BJ (cell line): ENCODE measurements at places on chromosomes 11 and 22. TPM values are rescaled to one million over a fixed set of nuclear protein-coding genes. Genes with fewer than 3 reads are reported as not detected.

Gene FOLH1
- polyA plus RNA-seq, result not detected in 2 replicates

Gene OR51G1
- not detected in 2 replicates for polyA plus RNA-seq

Gene IL17REL
- polyA plus RNA-seq, result not detected in 2 replicates

GRCh38 chr11:1908618-1909017, 10.9 kb upstream of the TNNT3 start:
- no peak for DNase-seq

DNA sequence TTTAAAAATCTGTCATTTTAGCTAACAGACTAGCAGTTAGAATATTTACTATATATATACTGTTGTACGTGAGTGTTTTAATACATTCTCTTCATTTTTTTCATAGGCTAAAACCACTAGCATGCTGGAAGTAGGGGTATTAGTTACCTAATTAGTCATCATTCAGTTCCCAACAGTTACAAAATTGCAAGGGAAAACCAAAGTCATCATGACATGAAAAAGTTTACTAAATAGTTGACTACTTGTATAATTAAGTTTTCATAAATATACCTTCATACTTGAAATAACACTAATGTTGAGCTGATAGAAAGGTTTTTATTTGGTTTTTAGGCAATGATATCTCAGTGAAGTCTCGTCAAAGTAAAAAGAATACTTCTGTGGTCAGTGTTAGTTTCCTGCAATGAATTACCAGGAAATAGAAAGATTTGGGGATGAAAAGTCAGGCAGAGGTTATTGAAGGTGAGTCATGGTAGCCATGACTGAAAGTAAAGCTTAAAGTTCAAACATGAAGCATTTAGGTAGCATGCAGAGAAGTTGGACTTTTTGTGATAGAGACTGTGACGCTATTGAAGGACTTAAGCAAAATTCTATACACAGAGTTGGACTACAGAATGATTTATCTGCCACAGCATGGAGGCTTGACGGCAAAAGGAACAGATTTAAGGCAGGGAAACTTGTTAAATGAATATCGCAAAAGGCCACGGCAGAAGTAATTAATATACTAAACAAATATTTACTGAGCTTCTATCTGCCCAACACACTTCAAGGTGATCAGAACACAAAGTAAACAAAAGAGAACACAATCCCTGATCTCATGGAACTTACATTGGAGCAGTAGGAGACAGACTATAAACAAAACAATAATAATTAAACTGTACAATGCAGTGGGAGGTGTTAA, 828.1 kb upstream of the FAT3 start:
- DNase-seq, result no peak

- DNase-seq, result no peak
Observed at GRCh38 chr11:63804259-63804658, 9.0 kb upstream of the SPINDOC start.

DNA sequence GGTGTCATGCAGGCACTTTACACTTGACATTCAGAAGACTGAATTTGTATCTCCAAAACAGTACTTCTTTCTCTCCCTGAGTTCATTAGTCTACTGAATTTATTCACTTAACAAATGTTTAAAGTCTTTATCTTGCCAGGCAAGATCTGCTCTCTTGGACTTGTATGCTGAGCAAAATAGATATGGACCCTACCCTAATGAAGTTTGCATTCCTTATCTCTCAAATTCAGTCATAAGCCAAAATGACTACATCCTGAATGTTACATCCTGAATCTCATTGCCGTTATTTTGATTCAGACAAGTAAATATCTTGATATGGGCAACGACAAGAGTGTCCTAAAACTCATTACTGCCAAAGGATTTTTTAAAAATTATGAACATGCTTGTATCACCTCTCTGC, 29.7 kb downstream of the FAR1 start:
- no peak for DNase-seq

- no peak for DNase-seq
Observed at GRCh38 chr11:67365736-67366444, 7.5 kb downstream of the CLCF1 start.

DNA sequence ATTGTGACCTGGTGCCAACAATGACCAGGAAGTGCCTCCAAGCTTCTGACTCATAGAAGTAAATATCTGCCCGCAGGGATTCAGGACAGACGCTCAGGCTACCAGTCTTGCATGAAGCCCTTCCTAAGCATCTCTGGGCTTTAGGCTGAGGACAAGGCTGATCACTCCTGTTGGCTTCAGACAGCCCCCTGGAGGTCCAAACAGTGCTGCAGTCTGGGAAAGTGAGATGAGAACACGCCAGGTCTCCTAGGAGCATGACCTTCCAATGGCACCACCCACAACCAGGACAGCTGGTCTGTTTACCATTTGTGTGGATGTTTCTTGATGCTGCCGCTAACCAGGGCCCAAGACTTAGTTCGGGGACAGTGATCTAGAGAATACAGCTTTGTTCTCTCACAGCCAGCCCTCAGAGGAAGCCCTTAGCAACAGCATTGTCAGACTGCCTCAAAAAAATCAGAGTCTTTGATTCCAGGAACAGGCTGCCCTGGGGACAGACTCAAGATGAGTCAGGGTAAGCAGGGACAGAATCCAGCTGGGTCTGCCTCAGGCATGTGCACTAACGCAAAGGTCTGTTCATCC, 111.2 kb downstream of the ZNF280B start:
- no peak for DNase-seq

- DNase-seq, result peak; percentile 41
Observed at GRCh38 chr22:38240734-38241252, 32.0 kb downstream of the TMEM184B start.

DNA sequence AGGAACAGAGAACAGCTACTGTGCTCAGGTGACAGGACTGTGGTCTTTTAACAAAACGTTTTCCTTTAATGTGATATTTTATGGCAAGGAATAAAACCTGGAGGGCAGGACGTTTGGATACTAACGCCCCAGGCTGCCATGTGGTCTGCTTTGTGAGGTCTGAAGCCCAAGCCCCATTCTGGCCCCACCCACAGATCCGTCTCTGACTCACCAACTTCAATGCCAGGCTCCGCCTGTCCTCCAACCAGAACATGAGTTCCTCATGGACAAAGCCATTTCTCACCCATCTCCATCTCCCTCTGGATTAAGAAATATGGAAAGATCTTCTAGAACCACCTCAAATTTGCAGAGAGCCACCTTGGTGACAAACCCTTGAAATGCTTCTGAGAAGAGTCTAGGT, 148.8 kb downstream of the CRYBB2 start:
- DNase-seq, result peak; percentile 45
